Right forelimb (tissue), 1 donor: ENCODE measurements at places on chromosomes 12 and 14.

GRCh38 chr12:32776258-32776657, 20.6 kb upstream of the YARS2 start:
- no peak for DNase-seq

DNA sequence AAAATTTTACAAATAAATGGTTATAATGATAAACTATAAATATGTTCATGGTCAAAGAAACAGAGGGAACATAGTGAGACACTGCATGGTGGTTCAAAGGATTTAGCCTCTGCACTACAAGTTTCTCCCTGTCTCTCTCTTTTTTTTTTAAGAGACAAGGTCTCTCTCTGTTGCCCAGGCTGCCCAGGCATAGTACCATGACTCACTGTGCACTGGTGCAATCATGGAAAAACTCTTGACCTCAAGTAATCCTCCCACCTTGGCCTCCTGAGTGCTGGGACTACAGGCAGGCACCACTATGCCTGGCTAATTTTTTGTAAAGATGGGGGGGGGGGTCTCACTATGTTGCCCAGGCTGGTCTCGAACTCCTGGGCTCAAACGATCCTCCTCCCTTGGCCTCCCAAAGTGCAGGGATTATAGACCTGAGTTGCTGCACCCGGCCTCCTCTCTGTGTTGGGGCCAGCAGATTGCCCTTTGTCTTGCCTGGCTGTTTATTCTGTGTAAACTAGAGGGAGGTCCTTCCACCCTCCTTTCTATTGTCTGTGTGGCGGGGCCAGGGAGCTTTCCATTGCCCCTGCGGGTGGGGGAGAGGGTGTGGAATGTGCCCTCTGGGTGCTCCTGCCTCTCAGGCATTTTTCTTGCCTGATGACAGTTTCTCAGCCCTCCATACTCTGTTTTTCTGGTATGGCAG, 22.1 kb downstream of the MTHFD1 start:
- no peak for DNase-seq

DNA sequence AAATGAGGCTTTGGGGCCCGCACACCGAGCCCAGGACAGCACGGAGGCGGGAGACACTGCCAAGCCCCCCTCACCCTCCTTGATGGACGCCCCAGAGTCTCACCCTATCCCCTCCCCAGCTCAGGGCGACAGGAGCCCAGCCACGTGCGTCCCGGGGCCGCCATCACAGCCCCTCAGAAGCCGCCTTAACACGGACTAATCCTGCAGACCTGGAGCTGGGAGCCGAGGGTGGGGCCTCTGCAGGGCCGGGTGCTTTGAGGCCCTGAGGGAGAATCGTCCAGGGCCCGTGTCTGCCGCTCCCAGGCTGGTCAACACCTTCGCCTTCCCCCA, 79.7 kb upstream of the FBRSL1 start:
- no peak for DNase-seq

DNA sequence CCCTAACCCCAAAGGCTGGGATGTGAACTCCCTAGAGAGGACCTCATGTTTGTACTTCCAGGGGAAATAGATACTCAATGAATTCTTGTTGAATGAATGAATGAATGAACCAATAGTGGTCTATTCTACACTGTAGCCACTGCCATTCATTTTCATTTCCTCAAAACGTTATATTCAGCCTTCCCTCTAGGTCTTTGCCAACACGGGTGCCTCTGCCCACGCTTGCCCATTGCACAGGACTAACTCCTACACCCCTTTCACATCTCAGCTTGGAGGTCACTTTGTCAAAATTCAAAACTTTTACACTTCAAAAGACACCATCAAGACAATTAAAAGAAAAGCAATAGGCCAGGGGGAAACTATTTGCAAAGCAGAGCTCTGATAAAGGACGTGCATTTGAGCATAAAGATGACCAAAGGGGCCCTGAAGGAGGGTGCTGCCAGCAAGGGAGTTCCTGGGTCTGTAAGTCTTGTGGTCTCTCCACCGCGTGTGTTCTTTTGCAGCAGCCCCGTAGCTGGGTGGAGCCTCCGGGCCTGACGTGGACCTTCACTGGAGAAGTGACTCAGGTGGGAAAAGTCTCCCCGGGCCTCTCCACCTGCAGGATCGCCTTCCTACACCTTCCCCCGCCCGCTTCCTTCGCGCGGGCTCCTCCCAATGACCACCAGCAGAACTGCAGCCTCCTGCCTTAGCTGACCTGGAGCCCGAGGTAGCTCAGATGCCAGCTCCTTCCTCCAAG, 31.5 kb downstream of the TMEM63C start:
- no peak for DNase-seq

- no peak for DNase-seq
Measured at GRCh38 chr14:97095269-97095668, 298.1 kb downstream of the VRK1 start.
